Naive thymus-derived CD8-positive, alpha-beta T cell (primary cell): ENCODE measurements at places on chromosomes 1 and 21. TPM values are rescaled to one million over a fixed set of nuclear protein-coding genes. Genes with fewer than 3 reads are reported as not detected.

- no peak for DNase-seq
These were observed 27.1 kb upstream of the CD34 start for GRCh38 chr1:207938016-207938415.

Gene CELA3A
- total RNA-seq, result not detected

Gene SPRR1B
- not detected for total RNA-seq

DNA sequence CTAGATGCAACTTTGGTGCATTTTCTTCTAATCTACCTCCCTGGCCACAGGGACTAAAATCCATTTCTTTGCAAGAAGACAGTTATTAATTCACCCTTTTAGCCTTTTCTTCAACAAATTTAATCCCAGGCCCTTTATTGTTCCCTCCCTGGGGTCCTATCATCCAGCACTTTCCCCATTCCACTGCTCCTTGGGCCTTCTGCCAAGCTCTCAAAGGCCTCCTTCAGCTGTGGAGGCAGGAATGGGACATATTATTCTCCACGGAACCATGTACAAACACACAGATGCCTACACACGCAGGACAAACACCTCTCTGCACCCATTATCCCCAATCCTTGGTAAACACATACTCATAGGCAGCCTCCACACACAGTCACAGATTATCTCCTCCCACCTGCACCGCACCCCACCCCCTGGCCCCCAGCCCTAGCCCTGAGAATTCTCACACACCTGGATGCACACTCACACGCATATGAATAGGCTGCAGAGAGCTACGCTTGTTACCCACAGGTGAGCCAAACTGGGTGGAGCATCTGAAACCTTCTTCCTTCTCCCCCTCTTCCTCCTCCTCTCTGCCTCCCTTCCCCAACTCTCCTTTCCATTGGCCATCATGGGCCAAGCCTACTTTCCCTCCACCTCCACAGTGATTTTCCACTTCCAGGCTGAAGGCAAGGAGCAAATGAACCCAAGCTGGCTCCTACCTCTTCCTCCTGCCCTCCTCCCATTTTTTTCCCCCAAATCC is 11.7 kb downstream of the TAGLN2 start:
- DNase-seq, result no peak

Gene HMGCS2
- total RNA-seq, result not detected

DNA sequence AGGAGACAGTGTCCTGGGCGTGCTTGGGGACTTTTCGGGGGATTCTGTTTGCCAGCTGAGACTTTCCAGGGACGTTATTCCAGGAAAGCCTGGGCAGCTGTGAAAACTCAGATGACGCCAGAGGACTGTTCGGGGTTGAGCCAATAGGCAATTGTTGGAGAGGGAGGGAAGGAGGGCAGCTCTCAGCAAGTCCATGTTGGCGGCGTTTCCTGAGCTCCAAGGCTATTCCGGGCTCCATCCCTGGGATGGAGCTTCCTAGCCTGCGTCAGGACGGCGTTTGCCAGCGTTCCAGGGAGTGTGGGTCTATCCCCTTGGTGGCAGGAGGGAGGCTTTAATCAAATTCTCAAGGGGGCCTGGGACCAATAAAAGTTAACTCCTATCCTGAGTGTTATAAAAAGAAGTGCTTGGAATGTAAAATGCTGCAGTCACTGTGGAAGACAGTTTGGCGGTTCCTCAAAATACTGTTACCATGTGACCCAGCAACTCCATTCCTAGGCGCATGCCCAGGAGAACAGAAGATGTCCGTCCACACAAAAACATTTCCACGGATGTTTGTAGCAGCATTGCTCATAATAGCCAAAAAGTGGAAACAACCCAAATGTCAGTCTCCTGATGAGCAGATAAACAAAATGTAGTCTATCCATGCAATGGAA is 15.2 kb downstream of the SLC27A3 start:
- no peak for DNase-seq

DNA sequence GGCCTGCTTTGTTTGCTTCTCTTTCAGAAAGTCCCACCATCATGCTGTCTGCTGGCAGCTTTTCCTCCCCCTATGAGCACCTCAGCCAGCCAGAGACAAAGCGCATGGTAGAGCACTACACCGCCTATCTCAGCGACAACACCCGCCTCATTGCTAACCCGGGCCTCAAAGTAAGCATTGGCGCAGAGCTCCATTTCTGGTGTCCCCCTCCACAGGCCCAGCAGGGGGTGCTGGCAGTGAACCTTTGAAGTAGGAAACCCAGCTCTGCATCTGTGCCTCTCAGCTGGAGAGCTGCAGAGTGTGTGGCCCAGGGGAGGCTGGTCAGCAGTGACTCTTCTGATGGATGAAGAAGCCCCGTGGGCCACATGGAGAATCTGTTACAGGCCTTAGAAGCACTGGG is 81.2 kb upstream of the RAVER2 start:
- DNase-seq, result peak; percentile 17

DNA sequence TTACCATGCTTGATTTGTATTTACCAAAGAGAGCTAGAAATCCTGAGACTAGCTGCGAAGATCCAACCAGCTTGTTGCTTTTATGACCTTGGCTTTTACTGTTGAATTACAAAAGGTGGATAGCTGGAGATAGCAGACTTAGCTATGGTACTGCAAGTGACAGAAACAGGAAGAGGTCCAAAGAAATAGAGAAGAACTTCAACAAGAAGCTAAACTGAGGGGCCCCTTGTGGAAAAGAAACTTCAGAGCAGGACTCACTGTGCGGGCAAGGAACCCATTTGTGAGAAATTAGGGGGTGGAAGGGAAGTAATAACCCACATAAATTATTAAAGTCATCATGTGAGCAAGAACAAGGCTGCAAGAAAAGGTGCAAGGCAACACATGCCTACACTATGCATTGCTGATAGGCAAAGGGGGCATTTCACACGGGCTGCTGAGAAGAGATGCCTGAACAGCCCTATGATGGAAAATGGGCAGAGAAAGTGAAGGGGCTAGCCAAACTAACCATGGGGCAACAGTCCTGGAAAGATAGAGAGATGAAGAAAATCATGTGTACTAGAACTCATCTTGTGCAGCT is 116.6 kb upstream of the PRDX6 start:
- DNase-seq, result no peak

Gene NUDT4B
- total RNA-seq, result not detected
